ENCODE measurements at places on chromosomes 3 and 15. TPM values are rescaled to one million over a fixed set of nuclear protein-coding genes. Genes with fewer than 3 reads are reported as not detected.

DNA sequence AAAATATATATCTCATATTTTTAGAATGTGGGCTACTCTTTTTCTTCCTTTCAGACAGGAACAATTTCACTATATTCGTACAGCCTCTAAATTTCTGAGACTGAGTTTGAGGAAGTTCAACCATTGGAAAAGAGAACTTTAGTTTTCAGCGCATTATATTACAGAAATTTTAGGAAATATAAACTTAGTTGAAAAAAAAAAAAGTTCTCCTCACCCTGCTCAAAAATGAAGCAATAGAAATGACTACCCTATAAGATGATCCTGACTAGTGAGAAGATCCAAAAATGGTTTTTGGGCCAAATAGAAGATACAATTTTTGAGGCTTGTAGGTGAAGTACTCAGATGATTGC lies 139.6 kb downstream of the MCTP2 start:
- no peak for DNase-seq

GRCh38 chr3:49530231-49530630 lies 24.0 kb upstream of the BSN start:
- no peak for DNase-seq

DNA sequence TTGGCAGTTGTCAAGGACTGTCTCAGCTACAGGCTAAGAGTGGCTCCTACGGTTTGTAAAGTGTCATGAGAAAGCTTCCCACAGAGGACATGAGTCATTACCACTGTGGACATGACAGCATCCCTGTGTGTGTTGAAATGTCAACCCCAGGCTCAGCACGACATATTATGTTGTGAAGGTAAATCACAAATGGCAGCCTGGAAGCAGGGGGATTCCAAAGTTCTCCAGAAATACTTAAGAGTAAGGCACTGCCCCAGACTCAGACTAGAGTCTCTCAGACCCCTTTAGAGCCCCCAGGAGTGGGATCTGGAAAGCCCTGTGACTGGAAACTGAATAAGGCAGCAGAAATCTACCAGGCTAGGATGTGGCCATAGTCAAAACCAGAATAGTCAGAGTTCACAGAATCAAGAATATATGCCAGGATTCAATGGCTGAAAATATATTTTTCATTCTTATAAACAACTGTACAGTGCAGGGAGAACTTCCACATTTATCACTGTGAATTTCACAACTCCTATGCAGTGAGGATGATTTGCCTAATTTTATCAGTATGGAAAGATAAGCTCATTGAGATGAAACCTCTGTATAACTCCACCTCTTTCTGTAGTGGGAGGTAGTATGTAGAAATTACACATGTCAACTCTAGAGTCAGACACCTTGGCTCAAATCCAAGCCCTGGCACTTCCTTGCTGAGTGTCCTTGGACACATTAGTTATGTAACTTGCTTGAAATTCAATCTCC lies 237.1 kb upstream of the CFAP20DC start:
- DNase-seq = no peak

DNA sequence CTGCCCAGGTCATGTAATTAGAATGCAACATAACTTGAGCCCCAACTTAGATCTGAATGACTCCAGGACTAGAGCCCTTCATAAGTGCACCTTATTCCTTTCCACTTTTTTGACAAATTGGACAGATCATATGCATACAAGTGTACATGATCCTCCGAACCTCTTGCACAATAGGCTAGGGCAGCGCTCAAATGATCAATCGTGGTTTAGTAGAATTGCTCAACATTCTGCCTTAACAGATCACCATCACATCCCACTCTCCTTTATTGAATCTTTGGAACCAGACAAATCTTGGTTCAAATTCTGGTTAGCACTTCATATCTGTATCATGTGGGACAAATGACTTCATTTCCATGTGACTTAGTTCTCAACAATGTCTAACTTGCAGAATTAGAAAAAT lies 106.8 kb upstream of the CDIN1 start:
- no peak for DNase-seq

NOX5 gene
- polyA plus RNA-seq = 0.17 TPM

FBXW12 gene
- 0.14 TPM for polyA plus RNA-seq

- no peak for DNase-seq
Measured at GRCh38 chr15:91032919-91033803, 10.8 kb upstream of the VPS33B start.
